GM12892 (cell line): ENCODE measurements at places on chromosomes 5 and 9.
A peak's percentile ranks its signal among the peaks of the same experiment; 100 is the strongest.

DNA sequence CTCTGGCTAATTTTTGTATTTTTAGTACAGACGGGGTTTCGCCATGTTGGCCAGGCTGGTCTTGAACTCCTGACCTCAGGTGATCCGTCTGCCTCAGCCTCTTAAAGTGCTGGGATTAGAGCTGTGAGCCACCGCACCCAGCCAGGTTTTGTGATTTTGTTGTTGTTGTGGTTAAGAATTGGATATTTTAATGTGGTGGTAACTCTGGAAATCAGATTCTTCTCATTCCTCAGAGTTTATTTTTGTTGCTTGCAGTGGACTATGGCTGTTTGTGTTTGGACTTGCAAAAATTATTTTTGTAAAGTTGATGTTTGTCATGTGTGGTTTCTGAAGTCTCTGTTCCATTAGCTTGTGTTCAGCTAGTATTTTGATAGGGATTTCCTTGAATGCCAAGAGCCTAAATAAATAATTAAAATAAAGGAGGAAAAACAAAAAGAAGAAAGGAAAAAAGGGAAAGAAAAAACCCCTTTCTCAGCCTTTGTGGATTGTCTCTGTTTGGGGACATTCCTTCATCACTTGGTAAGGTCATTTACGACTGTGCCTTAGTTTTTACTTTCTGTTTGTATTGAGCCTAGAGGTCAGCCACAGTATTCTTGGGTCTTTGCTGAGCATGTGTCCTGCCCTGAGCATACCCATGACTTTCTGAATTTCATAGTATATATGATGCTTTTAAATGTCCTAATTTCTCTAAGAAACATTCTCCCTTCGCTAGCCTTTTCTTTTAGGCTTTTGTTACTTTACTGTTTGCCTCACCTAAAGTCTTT is 37.3 kb downstream of the PBX3 start:
- no peak for DNase-seq

- DNase-seq, result no peak
These were observed 193.4 kb downstream of the CDK5RAP2 start for GRCh38 chr9:120386390-120387131.

DNA sequence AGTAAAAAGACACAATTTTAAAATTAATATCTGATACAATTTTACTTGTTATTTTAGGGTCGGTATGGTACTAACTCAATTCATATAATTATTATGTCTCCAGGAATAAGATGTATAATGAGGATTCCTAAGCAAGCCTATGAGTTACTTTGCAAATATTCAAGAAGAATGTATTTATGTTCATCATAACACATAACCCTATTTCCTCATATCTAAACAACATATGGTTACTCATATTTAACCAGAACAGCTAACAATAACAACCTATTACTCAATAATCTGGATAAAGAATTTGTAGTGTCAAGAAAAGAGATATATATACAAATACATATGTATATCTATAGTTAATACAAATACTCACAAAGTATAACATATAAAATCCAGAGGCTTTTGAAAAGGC is 285.9 kb downstream of the ARL15 start:
- DNase-seq, result no peak

GRCh38 chr9:111712369-111712768 is 51.0 kb downstream of the GNG10 start:
- no peak for DNase-seq

GRCh38 chr5:65855766-65856315 is 70.5 kb upstream of the ERBIN start:
- DNase-seq, result no peak

DNA sequence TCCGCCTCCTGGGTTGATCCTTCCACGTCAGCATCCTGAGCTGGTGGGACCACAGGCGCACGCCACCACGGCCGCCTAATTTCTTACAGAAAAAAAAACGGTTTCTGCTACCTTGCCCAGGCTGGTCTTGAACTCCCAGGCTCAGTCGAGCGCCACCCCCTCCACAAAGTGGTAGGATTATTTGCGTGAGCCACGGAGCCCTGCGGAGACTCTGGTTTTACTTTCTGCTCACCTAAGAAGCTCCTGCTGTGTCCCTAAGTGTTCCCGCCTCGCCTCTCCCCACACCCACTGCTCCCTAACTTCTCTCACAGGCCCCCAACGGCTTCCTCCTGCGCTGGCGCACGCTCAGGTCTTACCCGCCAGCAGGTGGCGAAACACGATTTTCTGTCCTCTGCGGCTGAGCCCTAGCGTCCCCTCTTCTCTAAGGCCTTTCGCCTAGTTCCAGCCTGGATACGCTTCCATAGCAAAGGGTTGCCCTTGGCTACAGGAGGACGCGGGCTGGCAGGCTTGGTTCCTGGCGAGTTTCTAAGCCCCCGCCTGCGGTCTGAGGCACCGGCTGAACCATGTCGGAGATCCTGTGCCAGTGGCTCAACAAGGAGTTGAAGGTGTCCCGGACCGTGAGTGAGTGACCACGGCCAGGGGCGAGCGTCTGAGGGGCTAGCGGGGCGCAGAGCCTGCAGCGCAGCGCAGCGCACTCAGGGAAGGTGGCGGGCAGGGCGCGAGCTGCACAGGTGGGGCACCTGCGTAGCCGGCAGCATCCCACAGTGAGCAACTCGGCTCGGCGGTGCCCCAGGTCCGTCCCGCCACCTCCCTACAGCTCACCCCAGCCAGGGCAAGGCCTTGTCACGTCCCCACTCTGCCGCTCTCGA is at the start of gene SPEF2:
Gene SPEF2, plus strand, starts transcription at position 429 of the 869 bp plus-strand sequence. Its CDS starts 135 bp downstream, at position 564.
- peak; percentile 38 for DNase-seq

GRCh38 chr9:132244582-132245455 is 83.0 kb downstream of the NTNG2 start:
- DNase-seq, result no peak

- DNase-seq, result peak; percentile 91
These were observed 6.1 kb downstream of the NOTCH1 start for GRCh38 chr9:136539427-136540421.

- DNase-seq, result no peak
These were observed 243.7 kb downstream of the GLIS3 start for GRCh38 chr9:4056187-4056586.

GRCh38 chr5:136166909-136167308 is 26.1 kb downstream of the SMIM32 start:
- DNase-seq, result no peak

- no peak for DNase-seq
These were observed 34.7 kb downstream of the GLT6D1 start for GRCh38 chr9:135604437-135605237.

DNA sequence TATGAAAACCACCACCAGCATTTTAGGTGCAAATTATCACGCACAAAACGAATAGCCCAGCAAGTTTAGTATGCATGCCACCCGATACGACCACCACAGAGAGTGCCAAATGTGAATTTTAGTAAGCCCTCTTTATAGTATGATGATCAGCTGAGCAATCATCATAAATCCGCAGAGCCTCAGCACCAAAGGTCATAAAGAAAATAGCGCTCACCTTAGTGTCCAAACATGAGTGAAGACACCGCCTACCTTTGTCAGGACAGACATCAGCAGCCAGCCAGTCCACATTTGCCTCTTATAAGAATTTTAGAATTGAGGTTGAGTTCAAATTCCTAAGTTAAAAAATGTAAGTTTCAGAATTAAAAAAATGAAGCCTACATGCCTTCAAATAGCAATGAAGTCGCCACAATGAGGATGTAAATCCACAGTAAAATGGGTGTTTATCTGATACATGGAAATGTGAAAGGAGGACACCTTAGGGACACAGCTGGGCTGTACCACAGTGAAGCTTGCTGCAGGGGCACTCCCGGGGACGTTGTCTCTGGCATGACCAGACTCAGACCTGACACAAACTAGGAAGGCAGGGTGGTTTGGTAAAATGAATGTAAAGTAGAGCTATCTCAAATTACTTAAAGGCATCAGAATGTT is 149.0 kb downstream of the AUH start:
- DNase-seq, result no peak

DNA sequence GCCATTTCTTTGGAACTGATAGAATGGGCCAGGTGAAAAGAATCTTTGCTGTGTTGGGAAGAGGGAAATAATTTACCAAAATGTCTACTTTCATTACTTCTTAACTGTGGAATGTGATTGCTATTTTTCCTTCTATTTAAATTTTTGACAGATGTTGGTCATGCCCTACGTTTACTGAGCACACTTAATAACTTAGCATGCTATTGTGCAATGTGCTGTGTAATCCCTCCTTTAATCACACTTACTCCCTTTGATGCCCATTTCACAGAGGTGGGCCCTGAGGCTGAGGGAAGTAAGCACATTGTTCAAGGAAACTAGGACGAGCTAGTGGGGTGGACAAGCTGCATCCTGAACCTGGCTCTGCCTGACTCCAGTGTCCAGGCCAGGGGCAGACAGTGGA is 47.8 kb upstream of the INSYN2B start:
- no peak for DNase-seq

GRCh38 chr5:171989946-171990712 is 16.3 kb downstream of the FBXW11 start:
- DNase-seq, result no peak

DNA sequence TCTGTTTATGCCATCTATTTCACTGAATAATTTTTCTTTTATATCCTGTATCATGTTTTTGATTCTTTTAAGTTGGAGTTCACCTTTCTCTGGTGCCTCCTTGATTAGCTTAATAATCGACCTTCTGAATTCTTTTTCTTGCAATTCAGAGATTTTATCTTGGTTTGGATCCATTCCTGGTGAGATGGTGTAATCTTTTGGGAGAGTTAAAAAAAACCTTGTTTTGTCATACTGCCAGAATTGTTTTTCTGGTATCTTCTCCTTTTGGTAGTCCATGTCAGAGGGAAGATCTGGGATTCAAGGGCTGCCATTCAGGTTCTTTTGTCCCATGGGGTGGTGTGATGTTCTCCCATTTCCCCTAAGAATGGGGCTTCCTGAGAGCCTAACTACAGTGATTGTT is 800.8 kb upstream of the TYRP1 start:
- DNase-seq, result no peak

GRCh38 chr9:82606492-82607382 is 456.2 kb downstream of the RASEF start:
- DNase-seq, result no peak

DNA sequence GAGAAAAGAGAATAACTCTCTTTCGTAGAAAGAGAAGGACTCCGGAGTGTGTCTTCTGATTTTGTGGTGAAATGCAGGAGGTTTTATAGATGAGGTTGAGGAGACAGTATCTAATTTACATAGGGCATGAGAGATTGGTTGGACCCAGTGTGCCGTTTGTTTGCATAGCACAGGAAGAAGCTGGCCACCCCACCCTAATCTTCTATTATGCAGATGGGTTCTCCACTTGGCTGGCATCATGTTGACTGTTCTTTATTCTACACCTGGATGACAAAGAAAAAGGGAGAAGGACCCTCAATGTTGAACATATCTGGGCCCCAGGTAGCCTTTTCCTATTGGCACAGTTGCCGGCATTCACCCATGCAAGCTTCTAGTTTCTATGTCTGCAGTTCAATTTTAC is 23.2 kb upstream of the MINAR2 start:
- DNase-seq, result no peak

DNA sequence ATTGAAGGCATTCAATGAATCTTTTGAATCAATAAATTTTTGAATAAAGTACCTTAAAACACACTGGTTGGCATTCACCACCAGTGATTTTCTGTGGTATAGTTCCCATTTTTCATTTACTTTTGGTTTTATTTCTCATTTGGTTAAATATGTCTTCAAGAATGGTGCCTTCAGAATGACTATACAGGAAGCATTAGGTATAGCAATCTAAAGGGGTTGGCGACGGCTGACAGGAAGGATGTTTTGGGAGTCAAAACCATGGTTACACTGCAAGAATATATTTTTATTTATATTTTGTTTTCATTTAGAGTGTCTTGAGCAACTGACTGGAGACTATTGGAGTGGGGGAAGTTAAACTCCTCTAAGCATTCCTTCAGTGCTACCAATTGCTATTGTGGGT is 235.7 kb downstream of the HTR1A start:
- no peak for DNase-seq

DNA sequence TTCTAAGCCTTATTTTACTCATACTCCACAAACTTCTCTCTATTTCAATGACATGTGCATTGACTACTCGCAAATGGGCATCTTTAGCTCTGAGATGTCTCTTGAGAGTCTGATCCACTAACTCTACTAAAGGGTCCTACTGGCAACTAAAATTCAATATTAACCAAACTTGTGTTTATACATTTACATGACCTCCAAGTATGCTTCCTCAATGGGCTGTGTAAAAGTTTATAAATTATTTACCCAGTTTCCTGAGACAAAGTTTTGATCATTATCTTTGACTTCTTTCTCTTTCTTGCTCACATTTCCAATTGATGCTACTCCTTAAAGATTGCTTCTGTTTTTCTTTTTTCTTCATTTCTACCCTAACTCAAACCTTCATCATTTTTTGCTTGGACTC is 510.1 kb upstream of the DAB2 start:
- DNase-seq, result no peak
